CD4-positive, alpha-beta T cell treated with Interleukin-4 for 4 hours (primary cell): ENCODE measurements at places on chromosomes 4 and X.

DNA sequence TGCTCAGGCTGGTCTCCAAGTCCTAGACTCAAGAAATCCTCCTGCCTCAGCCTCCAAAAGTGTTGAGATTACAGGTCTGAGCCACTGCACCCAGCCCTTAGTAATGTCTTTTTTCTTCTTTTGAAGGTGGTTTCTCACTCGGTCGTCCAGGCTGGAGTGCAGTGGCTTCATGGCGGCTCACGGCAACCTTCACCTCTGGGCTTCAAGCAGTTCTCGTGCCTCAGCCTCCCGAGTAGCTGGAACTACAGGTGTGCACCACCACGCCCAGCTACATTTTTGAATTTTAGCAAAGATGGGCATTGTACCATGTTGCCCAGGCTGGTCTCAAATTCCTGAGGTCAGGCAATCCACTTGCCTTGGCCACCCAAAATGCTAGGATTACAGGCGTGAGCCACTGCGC is 32.3 kb upstream of the ASMTL start:
- no peak for DNase-seq

GRCh38 chr4:54877006-54877405 is 219.2 kb downstream of the KIT start:
- no peak for DNase-seq

DNA sequence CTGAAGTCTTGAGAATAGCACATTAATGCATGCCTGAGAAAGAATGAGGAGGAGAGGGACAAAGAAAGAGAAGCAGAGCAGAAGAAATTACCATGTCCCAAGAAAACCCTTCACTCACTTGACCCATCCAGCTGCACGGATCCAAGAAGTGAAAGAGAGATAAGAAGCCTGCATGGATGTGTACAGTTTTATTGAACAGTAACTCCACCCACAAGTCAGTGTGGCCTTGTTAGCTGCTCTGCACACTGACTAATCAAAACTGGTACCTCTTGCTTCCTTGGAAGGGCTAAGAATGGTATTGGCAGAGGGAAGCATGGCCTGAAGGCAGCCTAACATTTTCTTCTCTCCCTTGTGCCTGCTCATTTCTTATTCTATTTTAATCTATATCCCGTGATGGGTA is 163.9 kb downstream of the SLC7A11 start:
- no peak for DNase-seq

DNA sequence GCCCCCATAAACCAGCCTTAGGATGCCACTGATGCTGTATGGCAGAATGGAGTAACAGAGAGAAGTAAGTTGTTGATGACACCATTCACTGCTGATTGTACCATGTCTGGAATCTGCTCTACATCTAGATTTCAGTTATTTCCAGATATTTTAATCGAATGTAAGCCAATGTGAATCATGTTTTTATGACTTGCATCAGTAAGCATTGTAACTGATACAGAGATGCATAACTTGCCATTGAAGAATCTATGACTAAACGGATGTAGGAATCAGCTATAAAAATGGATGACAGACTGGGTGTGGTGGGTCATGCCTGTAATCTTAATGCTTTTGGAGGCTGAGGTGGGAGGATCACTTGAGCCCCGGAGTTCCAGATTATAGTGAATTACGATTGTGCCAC is 161.0 kb upstream of the GATB start:
- DNase-seq = no peak

- DNase-seq = no peak
These were observed 295.4 kb downstream of the BCOR start for GRCh38 chrX:39802354-39802753.

GRCh38 chr4:179145746-179146525 is 1703.7 kb upstream of the AGA start:
- no peak for DNase-seq

DNA sequence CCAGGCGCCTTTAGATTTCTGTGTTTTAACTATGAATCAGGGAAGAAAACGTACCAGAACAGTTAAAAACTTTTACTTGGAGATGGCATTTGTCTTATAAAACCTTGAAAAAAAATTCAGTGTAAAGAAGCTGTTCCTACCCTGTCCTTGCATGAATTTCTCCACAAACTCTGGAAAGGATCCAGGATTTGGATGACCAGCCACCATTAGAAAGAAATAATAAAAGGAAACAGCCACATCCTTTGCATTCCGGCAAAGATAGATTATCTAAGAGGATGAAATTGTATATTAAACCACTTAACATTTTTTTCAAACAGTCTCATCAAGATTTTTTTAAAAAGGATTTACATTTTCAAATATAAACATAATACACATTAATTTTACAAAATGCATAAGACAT is 10.6 kb downstream of the SULT1E1 start:
- DNase-seq = no peak

- DNase-seq = no peak
These were observed 118.4 kb downstream of the CPZ start for GRCh38 chr4:8710946-8711345.

- DNase-seq = no peak
These were observed 77.6 kb upstream of the ZNF518B start for GRCh38 chr4:10534820-10535219.

GRCh38 chrX:48578661-48579128 is 4.4 kb downstream of the RBM3 start:
- DNase-seq = no peak

DNA sequence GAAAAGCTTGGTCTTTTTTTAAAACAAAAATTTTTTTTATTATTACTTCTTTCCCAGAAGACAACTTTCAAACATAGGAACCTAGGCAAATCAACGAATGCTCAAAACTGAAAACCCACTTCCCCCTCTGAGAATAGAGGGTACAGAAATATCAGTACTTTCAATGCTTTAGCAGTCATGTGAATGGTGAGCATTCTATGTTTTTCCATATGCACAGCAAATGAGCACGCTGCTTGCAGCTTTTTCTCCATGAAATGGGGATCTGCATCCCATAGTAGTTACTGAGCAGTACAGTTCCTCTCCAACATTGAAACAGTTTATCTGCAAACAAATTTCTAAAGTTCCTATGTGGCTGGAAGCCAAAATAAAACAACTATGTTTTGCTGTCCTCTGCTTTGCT is 108.4 kb upstream of the BMP2K start:
- DNase-seq = no peak

DNA sequence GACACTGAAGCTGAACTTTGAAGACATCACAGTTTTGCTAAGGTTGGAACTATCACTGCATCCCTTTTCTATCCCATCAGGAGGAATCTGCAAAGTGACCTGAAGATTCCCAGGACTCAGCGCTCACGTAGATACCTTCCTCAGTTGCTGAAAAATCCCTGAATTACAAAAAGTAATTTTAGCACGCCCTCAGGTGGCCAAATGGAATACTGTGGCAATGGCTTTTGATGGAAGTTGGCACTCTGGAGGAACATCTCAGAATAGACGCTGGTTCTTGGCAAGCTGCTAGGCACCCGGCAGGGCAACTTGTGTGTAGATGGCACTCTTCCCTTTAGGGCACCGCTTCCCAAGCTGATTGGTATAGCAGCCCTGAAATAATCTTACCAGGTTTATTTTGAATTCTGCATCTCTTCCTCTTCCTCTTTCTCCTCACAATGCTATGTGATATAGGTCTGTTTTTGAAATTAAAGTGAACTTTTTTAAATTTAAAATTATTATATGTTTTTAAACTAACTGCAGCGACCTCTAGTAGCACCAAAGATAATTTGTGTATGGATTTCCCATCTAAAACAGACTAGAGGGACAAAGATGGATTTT is 16.3 kb upstream of the ESX1 start:
- peak; percentile 21 for DNase-seq
